ENCODE measurements at places on chromosomes 12 and 14.

GRCh38 chr12:120485961-120486881, 9.7 kb upstream of the DYNLL1 start:
- DNase-seq = no peak

GRCh38 chr12:62865937-62866336, 69.0 kb downstream of the PPM1H start:
- DNase-seq = no peak

- no peak for DNase-seq
Measured at GRCh38 chr14:74195623-74196022, 43.6 kb upstream of the VSX2 start.

- no peak for DNase-seq
Measured at GRCh38 chr12:68367116-68367515, 35.0 kb upstream of the MDM1 start.

DNA sequence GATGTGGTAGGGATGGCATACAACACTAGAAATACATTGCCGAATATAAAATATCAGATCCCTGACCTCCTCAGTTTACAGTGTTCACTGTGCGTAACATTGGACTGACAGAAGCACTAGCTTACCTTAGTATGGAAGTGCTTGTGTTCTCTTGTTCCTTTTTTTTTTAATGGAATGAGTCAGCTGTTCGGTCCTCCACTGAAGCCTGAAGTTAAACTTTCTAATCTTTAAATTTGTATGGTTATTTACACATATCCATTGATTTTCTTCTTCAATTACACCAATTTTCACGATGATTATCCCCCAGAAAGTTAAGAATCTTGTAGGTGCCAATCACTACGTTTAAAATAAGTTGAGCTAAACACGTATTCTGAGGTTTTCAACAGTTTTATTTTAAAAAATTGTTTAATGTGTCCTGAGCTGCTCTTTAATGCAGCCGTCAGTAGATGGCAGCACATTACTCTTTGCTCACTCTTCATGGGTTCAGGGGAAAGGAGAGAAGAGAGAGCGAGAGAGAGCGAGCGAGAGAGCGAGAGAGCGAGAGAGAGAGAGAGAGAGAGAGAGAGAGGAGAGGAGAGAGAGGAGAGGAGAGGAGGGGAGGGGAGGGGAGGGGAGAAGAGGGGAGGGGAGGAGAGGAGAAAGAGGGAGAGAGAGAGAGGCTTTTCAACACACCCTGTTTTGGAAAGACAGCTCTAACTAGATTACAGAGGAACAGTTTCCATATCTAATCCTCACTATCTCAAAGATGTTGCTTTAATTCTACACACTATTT, 134.7 kb upstream of the SCAF11 start:
- DNase-seq = no peak

DNA sequence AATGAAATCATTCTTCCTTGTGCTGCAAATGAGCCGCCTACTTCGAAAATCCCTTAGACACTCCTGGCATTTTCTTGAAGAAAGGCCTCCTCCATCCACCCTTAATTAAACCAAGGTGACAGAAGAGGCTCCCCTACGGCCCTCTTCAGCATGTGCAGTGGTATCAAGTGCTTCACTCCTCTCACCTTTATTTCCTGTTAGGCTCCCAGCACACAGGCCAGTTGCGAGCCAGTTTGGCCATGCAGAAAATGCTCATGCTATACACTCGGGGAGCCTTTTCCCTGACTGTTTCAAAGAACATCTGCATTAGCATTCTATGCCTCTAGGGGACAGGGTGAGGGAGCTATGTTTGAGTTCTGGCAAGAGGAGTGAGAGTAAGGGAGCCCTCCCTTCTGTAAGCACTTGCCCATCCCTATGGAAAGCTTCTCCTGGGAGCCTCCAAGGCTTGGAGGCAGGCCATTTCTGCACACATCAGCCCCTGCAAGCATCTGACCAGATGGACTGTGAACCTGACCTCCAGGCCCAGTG, 291.5 kb downstream of the RPS29 start:
- no peak for DNase-seq

Measured in NCI-H187 (cell line).